ENCODE measurements at places on chromosomes 2 and 18.

DNA sequence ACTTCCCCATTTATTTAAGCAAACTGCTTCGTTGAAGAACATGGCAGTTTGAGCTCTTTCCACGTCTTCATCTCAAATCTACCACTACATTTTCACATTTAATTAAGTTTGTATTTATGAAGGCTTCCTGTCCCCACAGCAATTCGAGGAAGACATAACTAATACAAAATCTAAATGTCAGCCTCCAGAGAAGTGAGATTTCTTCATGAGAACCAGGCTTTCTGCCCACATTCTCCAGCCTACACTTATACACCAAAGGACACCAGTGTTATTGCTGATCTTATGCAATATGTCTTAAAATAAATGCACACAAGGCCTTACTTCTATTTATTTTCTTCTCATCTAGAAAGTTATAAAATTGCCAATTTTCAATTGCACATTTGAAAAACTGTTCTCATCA is 1209.3 kb upstream of the FAM98A start:
- DNase-seq: no peak

DNA sequence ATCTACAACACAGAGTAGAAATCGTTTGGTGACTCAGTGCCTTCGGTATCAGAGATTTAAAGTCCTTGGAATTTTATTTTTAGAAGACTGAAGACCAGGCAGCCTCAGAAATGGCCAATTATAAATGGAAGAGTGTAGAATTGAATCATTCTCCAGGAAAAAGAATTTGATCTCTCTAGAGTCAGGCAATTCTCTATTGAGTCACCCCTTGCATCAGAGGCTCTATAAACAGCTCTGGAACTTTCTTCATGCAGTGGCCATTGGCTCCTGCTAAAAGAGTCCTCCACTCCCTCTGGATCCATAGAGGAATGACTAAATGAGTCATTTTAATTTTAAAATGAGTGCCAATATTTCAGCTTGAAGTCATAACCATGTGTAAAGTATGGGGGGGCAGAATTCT is 816.2 kb downstream of the TDRD15 start:
- no peak for DNase-seq

DNA sequence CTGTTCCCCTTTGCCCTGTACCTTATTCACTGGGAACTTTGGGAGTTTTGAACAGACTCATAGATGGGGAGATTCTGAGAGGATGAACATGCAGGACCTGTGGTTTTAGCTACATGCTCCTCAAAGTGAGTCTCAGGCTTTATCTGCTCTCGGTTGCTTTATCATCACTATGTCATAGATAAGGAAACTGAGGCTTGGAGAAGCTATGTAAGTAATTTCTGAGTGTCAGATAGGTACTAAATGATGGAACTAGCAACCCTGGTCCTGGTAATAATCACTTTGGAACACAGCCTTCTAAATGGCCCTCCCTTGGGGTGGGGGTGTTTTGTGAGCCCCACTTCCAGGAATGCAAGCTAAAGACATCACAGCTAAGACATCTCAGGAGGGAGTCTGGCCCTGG is 186.2 kb upstream of the MEX3C start:
- DNase-seq: no peak

- peak; percentile 38 for DNase-seq
Measured at GRCh38 chr2:227238238-227239237, 74.1 kb downstream of the COL4A3 start.

GRCh38 chr2:40242315-40242714 is 209.6 kb downstream of the SLC8A1 start:
- no peak for DNase-seq

GRCh38 chr2:7419814-7420311 is 502.7 kb downstream of the RNF144A start:
- no peak for DNase-seq

GRCh38 chr2:202109737-202110184 is 36.7 kb downstream of the KIAA2012 start:
- no peak for DNase-seq

DNA sequence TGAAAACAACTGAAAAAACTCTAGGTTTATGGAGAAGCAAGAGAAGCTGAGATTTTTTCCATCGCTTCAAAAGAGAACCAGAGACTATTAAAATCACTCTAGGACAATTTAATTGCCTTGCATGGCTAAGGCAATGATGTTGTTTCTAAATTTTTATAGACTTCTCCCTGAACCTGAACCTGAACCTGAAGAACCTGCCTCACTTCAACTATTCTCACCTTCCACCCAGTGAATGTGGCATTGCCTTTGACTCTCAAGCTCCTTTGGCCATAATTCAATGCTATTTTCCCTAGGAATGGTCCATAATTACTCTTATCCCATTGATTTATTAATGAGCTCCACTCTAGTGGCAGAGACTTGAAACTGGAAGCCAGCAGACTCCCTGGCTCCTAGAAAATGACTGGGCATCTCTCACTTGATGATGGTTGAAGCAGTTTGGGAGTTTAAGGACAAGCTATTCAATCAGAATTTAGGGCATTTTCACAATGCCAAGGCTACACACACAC is 303.8 kb upstream of the UBE2E3 start:
- DNase-seq: no peak

GRCh38 chr2:237486334-237486818 is 675 bp upstream of the MLPH start:
- DNase-seq: no peak

GRCh38 chr2:149579972-149580882 is 7.3 kb downstream of the MMADHC start:
- DNase-seq: no peak

- DNase-seq: no peak
Measured at GRCh38 chr2:3423492-3424170, 44.1 kb downstream of the TRAPPC12 start.

DNA sequence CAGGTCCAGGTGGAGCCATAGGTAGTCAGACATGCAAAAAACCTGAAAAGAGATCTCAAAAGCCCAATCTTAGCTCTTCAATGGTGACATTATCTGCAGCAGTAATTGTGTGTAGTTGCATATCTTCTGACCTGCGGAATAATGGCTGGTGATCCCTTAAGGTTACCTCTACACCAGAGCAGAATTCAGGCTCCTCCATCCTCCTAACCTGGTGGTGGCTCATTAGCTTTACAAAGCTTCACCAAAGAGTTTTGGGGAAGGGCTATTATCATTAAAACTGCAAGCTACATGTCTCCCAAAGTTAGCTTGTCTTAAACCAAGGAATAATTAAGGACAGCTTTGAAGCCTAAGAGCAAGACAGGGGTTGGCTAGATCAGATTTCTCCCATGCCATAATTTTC is 42.6 kb upstream of the CHST9 start:
- DNase-seq: no peak

DNA sequence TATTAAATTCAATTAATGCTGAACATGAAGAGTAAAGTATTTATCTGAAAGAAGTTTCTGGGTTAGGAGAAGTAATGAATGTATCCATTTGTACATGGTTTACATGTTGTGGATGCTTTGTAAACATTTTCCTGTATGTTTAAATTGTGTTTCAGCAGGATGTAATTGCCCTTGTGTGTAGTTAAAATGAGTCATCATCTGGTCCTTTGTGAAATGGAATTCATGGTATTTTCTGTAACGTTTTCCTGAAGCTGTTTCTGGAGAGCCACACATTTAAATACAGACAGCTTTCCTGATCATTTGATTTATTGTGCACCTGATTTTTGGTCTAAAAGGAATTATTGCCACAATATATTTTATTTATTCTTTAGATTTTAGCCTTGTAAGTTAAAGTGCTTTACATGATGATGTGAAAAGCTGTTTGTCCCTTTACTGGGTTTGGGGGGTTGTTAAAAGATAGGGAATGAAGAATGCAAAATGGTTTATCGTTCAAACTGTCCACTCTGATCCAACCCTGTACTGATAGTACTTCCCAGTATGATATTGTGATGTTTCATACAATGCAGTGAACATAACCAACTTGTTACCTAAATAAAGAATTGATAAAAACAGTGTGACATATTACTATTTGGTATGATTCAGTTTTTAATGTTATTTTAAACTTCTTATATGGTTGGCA is 41.7 kb upstream of the SLC3A1 start:
- DNase-seq: no peak

DNA sequence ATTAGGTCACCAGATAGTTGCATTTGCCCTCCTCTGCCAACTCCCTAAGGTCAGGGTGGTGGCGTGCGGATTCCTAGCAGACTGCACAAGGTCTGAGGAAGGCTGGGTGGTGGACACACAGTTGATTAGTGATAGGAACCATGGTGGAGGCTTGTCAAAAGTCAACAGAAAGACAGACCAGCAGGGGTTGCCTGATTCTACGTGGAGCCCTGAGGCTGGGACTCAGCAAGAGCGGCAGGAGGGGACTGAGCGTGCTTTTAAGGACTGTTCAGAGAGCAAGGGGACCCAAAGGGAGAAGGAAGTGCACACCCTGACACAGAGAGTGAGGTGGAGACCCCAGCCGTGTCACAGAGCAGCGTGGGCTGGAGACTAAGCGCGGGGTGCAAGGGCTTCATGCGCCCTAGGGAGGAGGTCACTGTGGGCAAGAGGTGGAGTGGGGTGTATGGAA is 513.2 kb downstream of the RNF144A start:
- DNase-seq: no peak

GRCh38 chr2:143688248-143688647 is 559.0 kb downstream of the ARHGAP15 start:
- no peak for DNase-seq

DNA sequence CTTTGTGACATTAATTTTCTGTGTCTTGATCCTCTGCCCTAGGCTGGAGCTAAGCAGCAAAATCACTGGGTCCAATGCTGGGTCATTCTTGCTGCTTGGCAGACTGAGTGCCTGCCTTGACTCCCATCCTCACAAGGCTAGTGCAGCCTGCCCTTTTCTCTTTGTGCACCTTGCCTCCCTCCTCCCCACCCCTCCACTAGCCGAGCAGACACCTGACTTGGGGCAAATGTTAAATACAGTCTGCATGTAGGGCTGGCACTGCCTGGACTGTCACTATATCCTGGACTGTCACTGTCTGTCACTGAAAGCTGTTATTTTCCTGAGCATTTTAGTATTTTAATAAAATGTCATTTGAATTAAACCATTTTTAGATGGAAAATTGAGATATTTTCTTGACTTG is 33.4 kb downstream of the MAPRE2 start:
- DNase-seq: no peak

DNA sequence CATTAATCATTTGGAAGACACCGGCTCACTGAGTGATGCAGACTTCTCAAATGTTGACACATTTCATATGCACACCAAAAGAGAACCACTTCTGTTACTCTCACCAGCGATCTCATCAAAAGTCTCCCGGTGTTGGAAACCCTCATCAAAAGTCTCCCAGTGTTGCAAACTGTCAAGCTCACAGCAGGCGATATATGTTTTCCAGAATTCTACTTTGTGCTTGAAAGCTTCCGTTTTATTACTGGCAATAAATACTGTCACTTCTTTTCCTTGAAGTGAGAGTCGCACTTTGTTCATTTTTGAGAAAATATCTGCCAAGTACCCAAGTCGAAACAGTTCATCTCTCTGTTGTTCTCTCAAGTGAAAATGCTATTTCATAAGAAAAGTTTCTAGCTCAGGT is 20.5 kb downstream of the MLPH start:
- DNase-seq: no peak

DNA sequence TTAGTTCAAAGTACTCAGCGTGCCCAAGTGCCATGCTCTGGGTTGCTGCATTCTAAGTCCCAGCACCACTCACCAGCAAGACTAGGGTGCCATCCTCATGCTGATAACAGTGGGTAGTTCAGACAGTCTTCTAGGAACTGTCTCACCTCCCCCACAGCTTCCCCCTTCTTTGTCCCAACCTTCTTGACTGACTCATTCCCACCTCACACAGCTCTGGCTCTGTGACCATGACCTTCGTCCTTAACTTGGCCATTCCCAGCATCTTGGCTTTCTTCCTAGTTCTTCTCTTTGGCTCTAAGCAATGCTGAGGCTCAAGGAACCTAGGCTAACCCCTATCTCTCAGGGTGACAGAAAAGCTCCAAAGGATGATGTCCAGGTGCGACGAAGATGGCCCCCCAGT is 20.0 kb upstream of the CXCR4 start:
- DNase-seq: no peak
